ENCODE measurements at places on chromosomes 5 and 9. TPM values are rescaled to one million over a fixed set of nuclear protein-coding genes. Genes with fewer than 3 reads are reported as not detected.

Gene ARRDC3
- 8.5 TPM for polyA plus RNA-seq

Gene CFAP77
- polyA plus RNA-seq: not detected

Gene NEK6
- polyA plus RNA-seq: 12.5 TPM

Gene SLC6A3
- polyA plus RNA-seq: not detected

Gene TAF11L5
- not detected for polyA plus RNA-seq

Gene ELOVL7
- polyA plus RNA-seq: 4.4 TPM

Gene PKD2L2
- 0.05 TPM for polyA plus RNA-seq

Gene FGF1
- 0.73 TPM for polyA plus RNA-seq

Gene CRB2
- 0.02 TPM for polyA plus RNA-seq

Gene PELO
- polyA plus RNA-seq: 7.3 TPM

Gene CKMT2
- 3.2 TPM for polyA plus RNA-seq

Gene FCN2
- not detected for polyA plus RNA-seq

Gene ANKRD20A1
- polyA plus RNA-seq: 3.0 TPM

Gene ZNF879
- 2.5 TPM for polyA plus RNA-seq

Gene KIF12
- 605 TPM for polyA plus RNA-seq

Gene PNPLA7
- polyA plus RNA-seq: 62.8 TPM

Gene RGP1
- polyA plus RNA-seq: 6.8 TPM

Gene PCDHGA5
- 1.1 TPM for polyA plus RNA-seq
